ENCODE measurements at places on chromosomes 2 and 18. TPM values are rescaled to one million over a fixed set of nuclear protein-coding genes. Genes with fewer than 3 reads are reported as not detected.

GRCh38 chr2:70995426-70995729 lies 705 bp upstream of the TEX261 start:
- H3K27me3 ChIP-seq = no peaks in the 10 kb centered on the region
- peak overlapping the region; percentile 32 for H3K27ac ChIP-seq
- peak; percentile 73 for DNase-seq
- H3K4me3 ChIP-seq = peak overlapping the region; percentile 93
- H3K4me1 ChIP-seq = peaks cover 21% of the 10 kb centered on the region
- no peaks in the 10 kb centered on the region for H3K36me3 ChIP-seq

DNA sequence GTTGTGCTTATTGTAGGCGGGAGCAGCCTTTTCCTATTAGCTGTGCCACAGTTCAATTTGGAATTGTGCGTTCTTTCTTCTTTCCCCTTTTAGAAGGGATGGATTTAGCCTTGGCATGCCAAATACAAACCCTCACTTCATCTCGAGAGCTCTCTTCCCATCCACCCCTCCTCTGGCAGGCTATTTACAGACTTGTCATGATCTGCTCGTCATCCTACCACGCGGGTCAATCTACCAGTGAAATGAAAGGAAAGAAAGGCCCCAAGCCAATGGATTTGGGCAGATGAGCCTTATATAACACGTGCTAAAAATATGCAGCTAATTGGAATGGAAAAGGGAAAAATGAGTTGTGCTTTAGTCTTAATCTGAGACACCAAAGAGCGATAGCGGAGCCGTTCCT lies 277.5 kb downstream of the PRKCE start:
- no peak overlapping the region for H3K4me3 ChIP-seq
- no peaks in the 10 kb centered on the region for H3K27me3 ChIP-seq
- H3K36me3 ChIP-seq = no peaks in the 10 kb centered on the region
- H3K27ac ChIP-seq = peak overlapping the region; percentile 90
- DNase-seq = no peak

DNA sequence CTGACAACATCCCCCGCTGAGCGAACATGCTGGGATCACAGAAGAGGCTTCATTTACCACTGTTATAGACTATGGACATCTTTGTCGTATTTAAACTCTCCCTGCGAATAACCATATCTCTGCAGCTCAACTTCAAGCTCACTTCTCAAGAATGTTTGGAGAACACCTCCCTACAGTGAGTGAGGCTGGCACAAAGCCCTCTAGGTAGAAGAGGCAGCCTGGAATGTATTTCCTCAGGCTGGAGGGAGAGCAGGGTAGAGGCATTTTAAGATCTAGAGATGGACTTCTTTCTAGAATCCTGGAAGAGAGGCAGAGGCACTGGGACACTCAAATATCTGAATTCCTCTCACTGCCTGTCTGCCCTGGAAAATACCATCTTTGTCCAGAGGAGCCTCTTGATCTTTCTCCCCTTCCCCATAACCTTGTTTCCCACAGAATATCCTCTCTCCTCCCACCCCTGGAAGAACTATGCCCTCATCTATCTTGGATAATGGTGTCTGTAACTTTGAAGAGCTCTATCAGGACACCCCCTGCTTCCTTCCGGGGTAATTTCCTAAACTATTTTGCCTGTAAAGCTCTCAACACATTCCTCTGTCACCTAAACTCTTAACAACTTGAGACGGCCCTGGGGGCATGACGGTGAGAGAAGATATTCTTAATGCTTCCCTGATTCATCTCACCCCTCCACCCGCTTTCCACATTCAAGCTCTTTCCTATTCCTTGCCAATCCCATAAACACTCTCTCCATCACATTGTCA lies 2.4 kb upstream of the ANTXR1 start:
- H3K27me3 ChIP-seq = no peaks in the 10 kb centered on the region
- DNase-seq = no peak
- H3K27ac ChIP-seq = no peak overlapping the region
- peaks cover 20% of the 10 kb centered on the region for H3K4me1 ChIP-seq
- no peaks in the 10 kb centered on the region for H3K36me3 ChIP-seq
- H3K4me3 ChIP-seq = no peak overlapping the region

MDH1B gene
- 0.34 TPM for total RNA-seq

DPYSL5 gene
- not detected for total RNA-seq

DNA sequence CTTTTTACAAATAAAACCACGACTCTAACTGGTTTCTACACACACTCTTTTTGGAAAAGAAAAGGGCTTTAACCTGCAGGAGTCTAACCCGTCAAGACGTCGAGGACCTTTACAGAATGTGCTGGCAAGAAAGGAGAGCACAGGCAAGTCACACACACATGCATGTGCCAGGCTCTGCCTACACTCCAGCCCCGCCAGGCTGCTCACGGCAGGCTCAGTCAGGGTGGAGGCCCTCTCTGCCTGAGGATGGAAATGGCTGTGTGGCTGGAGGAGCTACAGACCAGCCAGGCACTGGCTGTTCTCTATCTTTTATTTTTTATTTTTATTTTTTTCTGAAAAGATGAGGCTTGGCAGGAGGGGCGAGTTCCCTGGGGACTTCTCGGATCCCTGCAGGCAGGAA lies 10.2 kb downstream of the SIX3 start:
- no peak overlapping the region for H3K4me3 ChIP-seq
- H3K27me3 ChIP-seq = peaks cover 21% of the 10 kb centered on the region
- peaks cover 55% of the 10 kb centered on the region for H3K4me1 ChIP-seq
- H3K36me3 ChIP-seq = no peaks in the 10 kb centered on the region
- H3K27ac ChIP-seq = no peak overlapping the region
- peak; percentile 35 for DNase-seq

Measured in B cell (primary cell).